ENCODE measurements at places on chromosomes 6 and 20.
A peak's percentile ranks its signal among the peaks of the same experiment; 100 is the strongest.

- no peak for DNase-seq
Measured at GRCh38 chr6:139257821-139258398, 33.9 kb downstream of the TXLNB start.

DNA sequence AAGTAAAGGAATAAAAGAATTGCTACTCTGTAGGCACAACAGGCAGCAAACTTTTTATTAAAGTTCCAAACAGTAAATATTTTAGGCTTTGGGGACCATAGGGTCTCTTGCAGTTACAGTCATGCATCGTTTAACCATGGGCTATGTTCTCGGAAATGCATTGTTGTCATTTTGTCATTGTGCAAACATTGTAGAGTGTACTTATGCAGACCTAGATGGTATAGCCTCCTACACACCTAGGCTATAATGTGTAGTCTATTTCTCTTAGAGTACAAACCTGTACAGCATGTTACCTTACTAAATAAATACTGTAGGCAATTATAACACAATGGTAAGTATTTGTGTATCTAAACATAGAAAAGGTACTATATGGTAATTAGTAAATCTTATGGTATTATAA is 54.7 kb downstream of the CDS2 start:
- no peak for DNase-seq

- DNase-seq: no peak
Measured at GRCh38 chr6:155108070-155108820, 113.1 kb downstream of the TIAM2 start.

DNA sequence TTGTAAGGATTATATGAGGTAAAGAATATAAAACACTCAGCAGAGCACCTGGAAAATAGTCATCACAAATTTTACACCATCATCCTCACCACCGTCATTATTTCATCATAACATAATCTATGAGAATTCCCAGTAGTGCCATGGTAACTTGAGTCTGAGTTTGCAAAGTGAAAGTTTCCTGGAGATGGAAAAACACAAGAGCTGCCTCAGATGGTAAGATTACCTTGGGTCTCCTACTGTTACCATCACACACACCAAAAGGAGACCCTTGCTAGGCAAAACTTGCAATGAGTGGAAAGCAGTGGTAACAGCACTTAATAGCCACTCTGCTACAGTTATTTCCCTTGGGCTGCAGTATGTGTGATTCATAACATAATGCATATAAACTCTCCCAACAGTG is 589.8 kb downstream of the RNF144B start:
- no peak for DNase-seq

DNA sequence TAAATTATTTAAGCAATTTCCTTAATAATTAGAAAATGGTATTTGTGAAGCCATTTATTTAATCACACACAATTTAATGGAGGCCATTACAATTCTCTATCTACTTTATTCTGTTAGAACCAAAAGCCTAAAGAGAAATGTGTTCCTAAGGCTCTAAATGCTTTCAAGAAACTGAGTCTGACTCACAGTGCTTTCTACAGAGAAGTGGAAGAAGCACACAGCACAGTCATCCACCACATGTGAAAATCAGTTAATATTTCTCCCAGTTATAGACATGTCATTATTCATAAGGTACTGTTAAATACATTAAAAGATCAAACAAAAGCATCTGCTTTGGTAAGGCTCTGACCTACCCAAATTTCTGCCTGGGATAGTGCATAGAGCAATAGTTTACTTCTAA is 214.4 kb downstream of the ALDH8A1 start:
- no peak for DNase-seq

GRCh38 chr20:12358006-12358654 is 440.4 kb downstream of the BTBD3 start:
- no peak for DNase-seq

DNA sequence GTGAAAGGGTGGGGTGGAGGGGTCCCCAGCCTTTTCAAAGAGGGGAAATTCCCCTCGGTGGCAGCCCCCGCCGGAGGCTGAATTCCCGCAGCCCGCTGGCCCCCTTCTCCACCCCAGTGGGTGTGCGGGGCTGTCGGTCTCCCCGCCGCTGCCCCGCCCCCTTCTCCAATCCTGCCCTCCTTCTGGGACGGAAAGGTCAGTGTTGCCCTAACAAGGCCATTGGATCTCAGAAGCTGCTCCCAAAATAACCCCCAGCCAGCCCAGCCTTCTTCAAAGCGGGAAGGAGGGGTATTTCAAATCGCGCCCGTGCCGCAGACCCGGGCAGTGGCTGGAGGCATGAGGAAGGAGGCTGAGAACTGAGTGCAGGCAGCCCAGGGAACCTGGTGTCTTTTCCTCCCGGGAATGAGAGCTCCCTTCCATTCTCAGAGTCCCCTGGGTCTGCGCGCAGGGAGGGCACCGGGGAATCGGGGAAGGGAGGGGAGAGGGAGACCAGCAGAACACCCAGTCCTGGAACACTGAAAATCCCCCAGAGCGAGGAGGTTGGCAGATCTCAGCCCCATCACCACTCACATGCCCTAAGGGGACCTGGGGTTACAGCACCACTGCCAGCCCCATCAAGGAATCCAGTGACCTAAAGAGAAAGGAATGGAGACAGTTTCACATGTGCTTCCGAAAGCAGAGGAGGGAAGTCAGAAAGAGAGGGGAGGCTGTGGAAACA is at the start of gene JPH2:
TSS of gene JPH2 (minus strand) at position 135 of the 718 bp plus-strand sequence. CDS start 483 bp downstream, outside the sequence.
- DNase-seq: peak; percentile 41

- DNase-seq: no peak
Measured at GRCh38 chr6:50952092-50952907, 133.6 kb downstream of the TFAP2B start.

GRCh38 chr20:64138276-64138815 is 25.9 kb upstream of the MYT1 start:
- DNase-seq: no peak

GRCh38 chr6:43735642-43736199 is 34.3 kb upstream of the VEGFA start:
- no peak for DNase-seq

DNA sequence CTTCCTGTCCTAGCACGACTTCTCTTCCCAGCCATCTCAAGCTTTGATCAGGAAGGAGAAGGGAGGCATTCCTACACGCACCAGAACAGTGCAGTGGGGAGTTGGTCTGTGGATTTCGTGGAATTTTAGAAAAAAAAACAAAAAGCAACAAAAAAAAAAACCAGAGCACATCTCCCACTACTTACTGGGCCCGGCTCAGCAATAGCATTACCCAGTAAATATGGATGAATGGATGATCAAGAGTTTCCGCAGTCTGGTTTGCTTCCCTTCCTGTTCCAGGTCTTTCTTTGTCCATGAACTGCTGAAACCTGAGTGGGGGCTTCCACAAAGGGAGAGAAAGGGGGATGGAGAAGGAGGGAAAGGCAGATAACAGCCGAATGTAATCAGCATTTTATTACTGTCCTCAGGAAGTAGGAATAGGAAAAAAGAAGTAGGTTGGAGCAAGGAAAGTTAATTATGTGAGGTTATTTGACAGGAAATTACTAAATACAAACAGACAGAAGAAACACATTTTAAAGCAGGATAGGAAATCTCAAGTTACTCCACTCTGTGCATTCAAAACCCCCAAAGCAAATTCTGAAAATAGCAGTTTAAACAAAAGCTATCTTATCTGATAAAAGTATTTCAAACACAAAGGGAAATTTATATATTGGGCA is 349.0 kb downstream of the PRL start:
- no peak for DNase-seq

GRCh38 chr6:18147160-18147559 is 7.7 kb downstream of the TPMT start:
- no peak for DNase-seq

GRCh38 chr20:53735536-53736050 is 142.0 kb upstream of the ZNF217 start:
- DNase-seq: peak; percentile 28

- no peak for DNase-seq
Measured at GRCh38 chr6:146240807-146241206, 211.9 kb downstream of the GRM1 start.

DNA sequence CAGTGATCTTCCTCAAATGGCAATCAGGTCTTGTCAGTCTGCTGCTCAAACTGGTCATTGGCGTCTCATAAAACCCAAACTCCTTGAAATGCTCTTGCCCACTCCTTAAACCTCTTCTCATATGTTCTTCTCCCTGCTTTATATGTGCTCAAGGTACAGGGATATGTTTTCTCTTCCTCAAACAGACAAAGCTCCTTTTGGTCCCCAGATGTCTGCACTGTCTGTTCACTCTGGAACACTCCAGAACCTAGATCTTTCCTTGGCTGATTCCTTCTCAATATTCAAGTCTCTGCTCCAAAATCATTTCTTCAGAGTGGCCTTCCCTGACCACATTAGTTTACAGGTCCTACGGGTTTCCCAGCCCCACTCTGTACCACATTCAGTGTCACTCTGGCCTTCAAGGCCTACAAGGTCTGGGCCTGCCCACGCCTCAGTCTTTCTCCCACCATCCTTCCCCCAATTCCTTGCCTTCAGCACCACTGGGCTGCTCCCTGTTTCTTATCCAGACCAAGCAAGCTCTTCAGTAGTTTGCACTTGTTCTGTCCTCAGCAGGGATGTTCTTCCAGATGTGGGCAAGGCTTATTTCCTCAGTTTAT is 9.0 kb downstream of the THEMIS start:
- DNase-seq: no peak

DNA sequence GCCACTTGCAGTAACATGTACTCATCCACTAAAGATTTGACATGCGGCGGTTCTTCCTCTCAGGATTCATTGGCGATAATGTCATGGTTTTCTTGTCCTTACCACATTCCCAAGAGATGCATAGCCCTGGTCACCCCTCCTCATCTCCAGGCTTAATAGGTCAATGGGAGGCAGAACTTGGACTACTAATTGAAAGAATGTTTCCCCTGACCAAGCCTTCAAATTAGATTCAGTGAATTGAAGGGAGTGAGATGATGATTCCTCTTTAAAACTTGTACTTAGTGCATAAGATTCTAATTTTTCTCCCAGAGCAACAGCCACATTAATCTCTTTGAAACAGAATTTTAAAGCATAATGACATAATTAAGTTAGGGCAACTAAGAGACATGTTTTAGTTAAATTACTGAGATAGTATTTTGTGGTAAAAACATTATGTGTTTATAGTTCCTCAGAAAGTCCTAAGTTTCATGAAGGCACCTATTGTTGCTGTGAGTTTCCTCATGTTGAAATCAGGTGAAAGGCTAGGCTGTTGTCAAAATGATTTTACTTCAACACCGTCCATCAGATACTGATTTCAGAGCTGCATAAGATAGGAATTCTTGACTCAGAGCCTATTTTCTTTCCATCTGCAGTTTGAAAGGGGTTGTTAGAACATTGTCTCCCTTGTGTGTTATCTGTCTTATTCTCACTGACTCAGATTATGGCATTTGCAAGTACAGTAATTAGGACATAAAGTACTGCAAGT is 48.5 kb downstream of the STK4 start:
- DNase-seq: no peak

DNA sequence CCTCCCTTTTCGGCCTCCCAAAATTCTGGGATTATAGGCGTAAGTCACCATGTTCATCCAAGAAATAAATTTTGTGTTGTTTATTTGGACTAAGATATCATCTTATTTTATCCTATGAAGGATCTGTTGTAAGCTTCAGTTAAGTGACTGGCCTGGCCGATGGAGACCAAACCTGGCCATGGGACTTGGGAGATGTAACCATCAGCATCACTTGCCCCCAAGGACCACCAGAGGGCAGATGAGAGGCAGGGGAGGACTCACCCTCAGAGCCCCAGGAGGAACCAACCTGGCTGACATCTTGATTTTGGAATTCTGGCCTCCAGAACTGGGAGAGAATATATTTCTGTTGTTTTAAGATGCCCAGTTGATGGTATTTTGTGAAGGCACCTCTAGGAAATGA is 266.7 kb downstream of the CDH26 start:
- peak; percentile 32 for DNase-seq

- no peak for DNase-seq
Measured at GRCh38 chr6:131167773-131168172, 32.5 kb downstream of the AKAP7 start.

GRCh38 chr6:170128811-170129681 is 161.8 kb downstream of the DLL1 start:
- no peak for DNase-seq

DNA sequence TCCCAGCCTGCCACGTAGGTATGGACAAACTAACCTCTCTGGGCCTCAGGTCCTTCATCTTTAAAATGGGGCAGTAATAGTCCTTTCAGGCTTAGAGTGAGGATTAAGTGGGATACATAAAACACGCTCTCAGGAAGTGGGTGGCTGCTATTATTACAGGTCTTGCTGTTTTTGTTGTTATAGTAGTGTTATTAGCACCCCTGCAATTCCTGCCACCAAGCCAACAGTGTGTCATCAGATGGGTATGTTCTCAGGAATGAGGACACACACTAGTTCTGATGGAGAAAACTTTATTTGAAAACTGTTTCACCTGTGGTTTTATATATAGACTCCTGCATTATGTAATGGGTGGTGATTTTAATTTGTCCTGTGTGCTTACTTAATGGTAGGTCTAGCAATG is 131.7 kb downstream of the LRRC1 start:
- DNase-seq: no peak

- DNase-seq: no peak
Measured at GRCh38 chr20:59211208-59211765, 47.7 kb downstream of the ZNF831 start.

DNA sequence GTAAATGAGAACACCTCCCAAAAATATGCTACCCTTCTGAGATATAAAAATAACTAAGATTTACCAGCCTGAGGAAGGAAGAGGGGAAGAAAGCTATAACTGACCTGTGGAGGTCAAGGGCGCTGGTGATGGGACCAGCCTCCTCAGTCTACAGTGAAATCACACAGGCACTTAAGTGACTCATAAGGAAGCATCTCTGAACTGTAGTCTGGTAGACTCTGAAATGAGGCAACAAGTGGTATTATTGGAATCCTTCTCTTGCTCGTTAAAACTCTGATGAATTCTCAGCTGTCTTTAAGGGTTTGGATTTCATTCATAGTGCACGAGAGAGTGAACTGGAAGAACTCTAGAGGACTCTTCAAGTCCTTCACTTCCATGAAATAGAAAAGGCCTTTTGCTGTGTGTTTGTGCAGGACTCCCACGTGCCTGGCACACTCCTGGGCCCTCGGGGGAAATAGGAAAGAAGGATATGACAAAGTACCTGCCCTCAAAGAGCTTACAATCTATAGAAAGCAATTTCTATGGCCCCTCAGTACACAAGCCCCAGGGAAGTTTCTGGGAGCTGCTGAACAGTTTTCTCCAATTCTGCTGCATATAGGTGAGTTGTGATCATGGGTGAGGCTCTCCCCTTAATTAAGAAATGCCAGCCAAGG is 231.8 kb upstream of the RREB1 start:
- DNase-seq: no peak

Measured in SW 1271 (cell line).